Stimulated activated CD4-positive, alpha-beta T cell treated with anti-CD3 and anti-CD28 coated beads, Interleukin-15, amount 100 ng/mL, for 48 hours (primary cell): ENCODE measurements at places on chromosomes 6 and 20.

DNA sequence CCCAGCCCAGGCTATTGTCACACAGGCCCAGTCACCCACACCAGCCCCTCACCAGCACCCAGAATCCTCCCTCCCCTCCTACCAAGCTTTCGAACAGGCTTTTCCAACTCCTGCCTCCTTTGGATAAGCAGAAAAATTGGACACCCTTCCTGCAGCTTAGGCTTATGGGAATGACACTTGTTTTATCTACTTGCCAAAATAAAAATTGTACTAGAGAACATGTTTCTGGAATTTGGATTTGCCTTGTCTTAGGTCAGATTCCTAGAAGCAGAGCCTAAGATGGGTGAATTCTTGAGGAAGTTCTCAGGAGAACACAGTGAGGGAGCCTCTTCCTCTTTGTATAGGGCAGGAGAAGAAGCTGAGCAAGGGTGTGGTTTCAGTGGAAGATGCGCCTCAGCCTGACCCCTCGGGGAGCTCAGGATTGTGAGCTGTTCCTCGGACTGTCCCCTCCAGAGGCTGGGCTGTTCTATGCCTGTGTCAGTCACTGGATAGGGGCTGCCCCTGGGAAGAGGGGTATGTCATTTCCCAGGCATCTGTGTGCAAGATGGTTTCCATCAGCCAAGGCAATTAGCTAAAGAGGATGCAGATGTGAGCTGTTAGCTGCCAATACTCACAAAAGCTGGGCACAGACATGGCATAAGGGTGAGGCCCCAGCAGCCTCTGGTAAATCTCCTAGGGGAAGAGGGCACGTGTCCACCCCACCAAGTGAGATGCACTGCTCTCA lies 33.9 kb downstream of the ITPR3 start:
- no peak for DNase-seq

DNA sequence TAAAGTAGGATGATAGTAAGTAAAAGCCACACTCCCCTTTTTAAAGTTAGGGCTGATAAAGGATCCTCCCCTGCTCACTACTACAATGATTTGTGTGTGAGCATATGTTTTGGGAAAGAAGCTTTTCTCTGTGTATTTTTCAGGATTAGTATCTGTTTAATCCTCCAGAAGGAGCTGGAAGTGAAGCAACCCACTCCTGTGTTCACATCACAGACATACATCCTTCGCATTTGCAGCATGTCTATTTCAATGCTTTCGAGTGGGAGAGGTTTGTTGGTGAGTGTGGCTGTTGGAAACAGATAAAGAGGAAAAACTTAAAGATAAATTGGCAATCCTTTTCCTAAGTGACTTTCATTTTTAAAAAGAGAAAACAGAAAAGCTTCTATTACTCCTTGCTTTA lies 31.6 kb upstream of the RGS17 start:
- DNase-seq: no peak

DNA sequence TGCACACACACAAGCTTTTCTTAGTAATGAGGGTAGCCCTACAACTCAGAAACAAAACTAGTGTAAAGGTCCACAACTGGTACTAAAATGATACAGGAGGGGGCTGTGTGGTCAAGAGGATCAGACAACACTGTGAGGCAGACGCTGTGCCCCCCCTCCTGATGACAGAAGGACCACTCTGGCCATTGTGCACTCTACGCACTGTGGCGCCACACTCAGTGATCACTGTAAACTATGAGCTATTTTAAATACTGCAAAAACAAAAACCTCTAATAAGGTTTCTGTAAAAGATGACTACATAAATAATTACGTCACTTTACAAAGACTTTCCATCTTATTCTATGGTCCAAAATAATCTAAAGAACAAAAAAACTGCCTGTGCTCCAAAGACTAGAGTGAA lies 96.1 kb downstream of the SLC23A2 start:
- no peak for DNase-seq

- DNase-seq: no peak
Observed at GRCh38 chr6:33808641-33809180, 4.9 kb upstream of the MLN start.
